Stimulated activated CD8-positive, alpha-beta memory T cell treated with anti-CD3 and anti-CD28 coated beads, Interleukin-2, amount 100 ng/mL, for 48 hours (primary cell): ENCODE measurements at places on chromosomes 16 and 17.
A peak's percentile ranks its signal among the peaks of the same experiment; 100 is the strongest.

GRCh38 chr16:87266846-87267245 is 50.3 kb downstream of the C16orf95 start:
- no peak for DNase-seq

DNA sequence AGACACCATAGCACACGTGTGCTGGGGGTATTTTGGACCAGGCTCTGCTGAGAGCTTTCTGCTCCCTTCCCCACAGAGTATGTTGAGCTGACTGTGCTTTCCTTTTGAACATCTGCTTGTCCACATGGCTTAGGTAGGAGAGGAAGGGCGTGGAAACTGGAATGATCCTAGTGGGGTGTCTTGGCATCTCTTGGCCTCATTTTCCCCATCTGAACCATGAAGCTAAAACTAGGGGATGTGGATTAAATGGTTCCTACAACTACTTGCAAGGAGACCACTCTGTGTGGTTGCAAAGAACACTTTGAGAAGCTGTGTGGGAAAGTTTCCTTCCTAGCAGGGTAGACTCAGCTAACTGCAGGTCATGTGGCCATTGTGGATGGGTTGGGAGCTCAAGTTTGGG is 6.7 kb upstream of the NLRC5 start:
- no peak for DNase-seq

DNA sequence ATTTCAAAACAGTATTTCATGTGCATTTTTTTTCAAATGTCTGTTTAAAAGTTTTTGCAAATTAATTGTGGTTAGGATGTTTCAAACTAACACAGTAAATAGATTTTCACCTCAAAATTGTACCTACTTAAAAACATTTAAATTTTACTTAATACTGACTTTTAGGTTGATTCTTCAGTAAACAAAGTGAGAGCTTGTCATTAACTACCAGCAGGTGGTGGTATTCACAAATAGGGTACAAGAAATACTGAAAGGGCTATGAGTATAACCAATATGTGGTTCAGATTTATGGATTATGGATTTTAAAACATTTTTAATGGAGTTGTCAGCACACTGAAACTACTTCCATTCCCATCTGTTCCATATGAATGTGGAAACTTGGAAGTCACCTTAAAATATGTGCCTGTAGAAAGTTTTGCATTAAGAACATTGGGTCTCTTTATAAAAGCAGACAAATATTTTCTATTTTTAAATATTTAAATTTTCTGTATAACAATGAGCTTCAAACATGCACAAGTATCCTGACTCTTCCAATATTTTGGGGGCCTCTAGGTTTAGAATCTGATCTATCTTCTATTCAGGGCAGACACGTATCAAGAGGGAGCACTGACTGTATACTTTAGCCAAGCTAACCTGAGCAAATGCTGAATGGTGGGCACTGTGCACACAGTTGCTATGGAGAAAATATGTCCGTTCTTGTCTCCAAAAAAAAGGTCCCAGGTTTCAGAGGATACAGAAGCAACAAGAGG is 155.6 kb downstream of the SNX11 start:
- DNase-seq = no peak

GRCh38 chr16:30526137-30526822 is at the start of gene ZNF768:
ZNF768 (minus strand) TSS chr16:30526566; CDS start chr16:30526413, 153 bp downstream.
- peak; percentile 25 for DNase-seq

DNA sequence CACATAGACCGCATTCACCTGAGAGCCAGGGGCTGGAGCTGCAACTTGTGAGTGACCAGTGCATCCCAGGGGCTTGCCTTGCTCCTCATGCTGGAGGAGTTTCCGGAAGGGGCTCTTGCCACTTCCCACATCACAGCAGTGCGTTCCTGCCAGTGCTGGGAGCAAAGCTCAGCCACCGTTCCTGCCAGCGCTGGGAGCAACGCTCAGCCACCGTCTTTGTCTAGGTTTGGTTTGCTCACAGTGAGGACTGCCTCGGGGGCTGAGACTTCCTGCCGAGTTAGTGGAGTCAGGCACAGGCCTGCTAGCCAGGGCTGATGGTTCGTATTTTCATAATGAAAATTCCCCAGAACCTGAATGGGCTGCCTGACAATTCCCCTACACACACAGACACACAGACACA is 5.4 kb upstream of the CHRNE start:
- no peak for DNase-seq
